Fibroblast of lung (primary cell): ENCODE measurements at places on chromosomes 12 and 14. TPM values are rescaled to one million over a fixed set of nuclear protein-coding genes. Genes with fewer than 3 reads are reported as not detected.
A peak's percentile ranks its signal among the peaks of the same experiment; 100 is the strongest.

The ESYT1 gene
- 182 and 260 TPM in 2 replicates for polyA plus RNA-seq

The IRAK3 gene
- 3.2 and 4.5 TPM in 2 replicates for polyA plus RNA-seq

The PMCH gene
- not detected in 2 replicates for polyA plus RNA-seq

GRCh38 chr14:51548187-51548586 is 103.5 kb upstream of the FRMD6 start:
- no peak for DNase-seq

DNA sequence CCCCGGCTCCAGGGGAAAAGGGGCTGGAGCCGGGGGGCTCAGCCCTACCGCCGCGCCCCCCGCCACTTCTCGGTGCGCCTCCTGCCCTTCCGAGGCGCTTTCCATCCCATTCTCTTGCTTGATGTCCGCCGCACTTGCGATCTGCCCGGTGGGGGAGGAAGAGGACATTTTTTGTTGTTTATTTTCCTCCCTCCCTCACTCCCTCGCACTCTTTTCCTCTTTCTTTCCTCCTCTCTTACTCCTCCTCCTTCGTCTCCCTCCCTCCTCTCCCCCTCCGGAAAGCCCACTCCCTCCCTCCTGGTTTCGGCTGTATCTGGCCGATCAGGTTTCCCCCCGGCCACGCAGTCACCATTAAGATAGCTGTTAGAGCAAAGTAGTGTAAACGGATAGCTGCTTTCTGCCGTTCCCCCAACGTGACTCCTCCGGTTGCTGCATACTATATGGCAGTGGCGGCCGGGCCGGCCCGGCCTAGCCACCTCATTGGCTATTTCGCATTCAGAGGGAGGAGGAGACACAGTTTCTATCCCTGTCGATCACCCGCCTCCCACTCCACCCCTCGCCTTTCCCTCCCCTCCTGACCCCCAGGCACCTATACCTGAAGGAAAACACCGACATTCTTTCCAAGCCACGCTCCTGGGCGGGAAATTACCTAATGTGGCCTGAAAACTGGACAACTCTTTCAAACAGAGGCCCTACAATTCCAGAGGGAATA is at the start of gene SIX4:
Gene SIX4 (minus strand): TSS at position 445 of the 712 bp plus-strand sequence. CDS start 277 bp downstream, at position 168.
- DNase-seq: peak; percentile 89

DNA sequence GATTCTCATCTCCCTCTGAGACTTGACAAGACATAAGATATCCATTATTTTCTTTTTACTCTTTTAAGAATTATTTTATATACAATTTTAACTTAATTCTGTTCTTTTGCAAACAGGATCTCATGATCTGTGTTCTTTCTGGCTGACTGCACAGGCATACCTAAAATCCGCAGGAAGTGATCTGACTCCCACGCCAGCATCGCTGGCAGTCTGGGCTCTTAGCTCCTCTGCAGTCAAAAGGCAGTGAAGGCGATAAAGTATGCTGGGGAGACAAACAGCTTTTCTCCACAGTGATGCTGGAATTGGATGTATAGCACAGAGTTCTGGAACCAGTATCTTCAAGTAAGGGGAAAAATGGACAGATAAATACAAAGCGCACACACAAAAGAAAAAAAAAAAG is 52.4 kb downstream of the DICER1 start:
- no peak for DNase-seq

GRCh38 chr12:124586756-124587155 is 19.3 kb upstream of the NCOR2 start:
- DNase-seq: no peak

DNA sequence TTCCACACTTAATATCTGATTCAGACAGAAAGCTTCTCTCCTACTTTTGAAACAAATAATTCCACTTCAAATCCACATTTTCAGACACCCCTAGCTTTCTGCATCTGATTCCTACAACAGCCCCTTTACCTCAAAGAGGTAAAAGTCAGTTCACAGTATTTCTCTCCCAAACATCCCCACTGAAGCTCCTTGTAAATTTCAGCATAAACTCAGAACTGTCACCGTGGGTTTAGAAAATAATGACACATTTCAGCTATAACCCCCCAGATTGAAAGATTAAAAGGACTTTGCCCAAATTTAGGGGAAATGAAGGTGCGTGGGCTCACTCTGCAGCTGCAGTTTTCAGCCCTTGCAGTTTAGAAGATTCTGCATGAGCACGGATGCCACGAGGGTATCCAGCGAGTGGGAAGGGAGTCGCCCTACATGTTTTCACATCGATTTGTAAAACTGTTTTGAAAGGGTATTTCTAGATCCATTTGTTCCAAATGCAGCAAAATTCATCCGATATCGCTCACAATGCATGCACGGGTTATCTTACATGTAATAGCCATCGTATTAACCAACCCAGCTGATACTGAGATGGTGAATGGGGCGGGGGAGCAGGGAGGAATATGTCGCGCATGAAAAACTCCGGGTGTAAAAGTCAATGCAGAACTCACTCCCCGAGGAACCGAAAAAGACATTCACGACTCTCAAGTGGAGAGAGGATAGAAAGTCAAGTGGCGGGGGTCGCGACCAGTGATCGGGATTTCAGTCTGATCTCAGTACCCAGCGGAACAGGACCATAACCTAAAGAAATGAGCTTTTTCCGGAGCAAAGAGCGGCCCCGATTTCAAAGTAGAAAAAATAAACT is 5.0 kb upstream of the CCND2 start:
- peak; percentile 18 for DNase-seq

DNA sequence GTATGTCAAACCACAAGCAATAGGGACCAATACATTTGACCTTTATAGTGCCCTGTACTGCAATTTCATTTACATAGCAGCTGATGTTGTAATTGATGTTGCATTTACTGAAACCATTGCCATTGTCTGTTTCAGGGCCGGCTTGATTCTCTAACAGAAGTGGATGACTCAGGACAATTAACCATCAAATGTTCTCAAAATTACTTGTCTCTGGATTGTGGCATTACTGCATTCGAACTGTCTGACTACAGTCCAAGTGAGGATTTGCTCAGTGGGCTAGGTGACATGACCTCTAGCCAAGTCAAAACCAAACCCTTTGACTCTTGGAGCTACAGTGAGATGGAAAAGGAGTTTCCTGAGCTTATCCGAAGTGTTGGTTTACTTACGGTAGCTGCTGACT is 216.0 kb downstream of the AKAP6 start:
- DNase-seq: no peak

GRCh38 chr12:99712281-99712680 is 64.7 kb downstream of the GARIN6 start:
- no peak for DNase-seq

DNA sequence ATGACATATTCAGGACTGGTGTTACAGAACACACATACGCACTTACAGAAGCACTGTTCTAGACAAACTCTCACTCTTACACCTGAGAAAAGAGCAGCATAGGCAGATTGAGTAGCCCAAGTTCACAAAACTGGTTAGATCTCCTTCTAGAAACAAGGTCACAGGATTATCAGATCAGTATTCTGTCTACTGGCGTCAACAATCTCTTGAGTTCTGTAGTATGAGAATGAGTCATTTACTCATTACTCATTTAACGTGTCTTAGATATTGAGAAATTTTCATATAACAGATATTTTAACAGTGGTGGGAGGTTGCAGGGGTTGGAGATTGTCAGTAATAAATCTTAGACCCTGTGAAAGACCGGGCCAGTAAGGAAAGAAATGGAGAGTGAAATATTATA is 2.8 kb upstream of the TSPAN8 start:
- no peak for DNase-seq

DNA sequence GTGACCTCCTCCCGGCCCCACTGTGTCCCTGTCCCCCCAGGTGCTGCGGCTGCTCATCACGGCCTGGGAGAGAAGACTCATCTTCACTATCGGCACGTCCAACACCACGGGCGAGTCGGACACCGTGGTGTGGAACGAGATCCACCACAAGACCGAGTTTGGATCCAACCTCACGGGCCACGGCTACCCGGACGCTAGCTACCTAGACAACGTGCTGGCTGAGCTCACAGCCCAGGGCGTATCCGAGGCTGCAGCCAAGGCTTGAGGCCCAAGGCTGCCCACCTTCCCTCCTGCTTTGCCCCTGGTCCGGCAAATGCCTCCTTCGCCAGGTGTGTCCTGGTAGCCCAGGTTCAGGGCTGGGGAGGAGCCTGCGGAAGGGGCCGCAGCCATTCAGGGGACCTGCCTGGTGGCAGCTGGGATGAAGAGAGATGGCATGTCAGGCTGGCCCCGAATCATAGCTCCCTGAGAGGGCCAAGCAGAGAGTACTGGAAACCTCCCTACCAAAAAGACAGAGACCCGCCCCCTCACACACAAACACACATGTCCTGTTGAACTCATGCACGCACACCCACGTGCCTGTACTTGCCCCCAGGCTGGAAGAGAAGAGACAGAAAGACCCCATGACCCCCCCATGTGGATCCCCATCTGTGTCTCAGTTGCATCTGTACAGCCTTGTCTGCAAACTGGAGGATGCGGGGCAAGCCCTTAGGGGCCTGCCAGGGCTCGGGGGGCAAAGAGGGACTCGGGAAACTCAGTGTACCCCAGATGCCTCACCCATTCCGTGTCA is 38.7 kb downstream of the RASAL1 start:
- DNase-seq: no peak
